ENCODE measurements at places on chromosomes 1 and 21.

- DNase-seq: no peak
These were observed 53.6 kb upstream of the SSX2IP start for GRCh38 chr1:84743896-84744295.

GRCh38 chr1:43021547-43022474 is 63.1 kb upstream of the SLC2A1 start:
- DNase-seq: no peak

DNA sequence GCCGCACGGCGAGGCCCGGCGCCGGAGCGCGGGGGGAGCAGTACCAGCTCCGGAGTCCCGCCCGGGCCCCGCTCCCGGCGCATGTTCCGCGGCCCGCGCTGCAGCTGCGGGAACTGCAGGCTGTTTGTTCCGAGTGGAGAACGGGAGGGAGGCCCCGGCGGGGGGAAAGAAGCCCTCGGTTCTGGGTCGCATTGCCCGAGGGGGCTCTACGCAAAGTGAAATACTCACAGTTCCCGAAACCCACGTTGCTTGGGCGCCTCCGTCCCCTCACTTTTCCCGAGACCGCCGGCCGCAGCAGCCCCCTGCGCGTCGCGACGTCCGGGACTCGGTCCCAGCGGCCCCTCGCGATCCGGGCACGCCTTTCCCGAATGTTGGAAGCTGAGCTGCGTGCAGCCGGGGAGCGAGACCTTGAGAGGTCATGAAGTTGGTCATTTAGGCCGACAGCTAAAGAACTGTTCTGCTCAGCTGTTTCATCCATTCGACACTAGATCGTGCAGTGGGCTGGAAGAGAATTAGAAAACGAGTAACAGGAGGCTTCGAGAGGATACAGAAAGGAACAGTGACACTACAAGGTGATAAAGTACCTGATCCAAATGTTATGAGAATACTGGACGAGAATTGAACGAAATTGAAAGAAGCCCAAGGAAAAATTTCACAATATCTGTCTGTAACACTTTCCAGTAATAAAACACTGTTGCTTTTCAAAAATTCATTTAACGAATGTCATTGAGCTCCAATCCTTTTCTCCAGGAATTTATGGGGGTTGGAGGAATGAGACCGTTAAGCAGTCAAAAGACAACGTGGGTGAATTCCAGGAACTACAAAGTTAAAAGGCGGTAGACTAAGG is 657 bp upstream of the LIN9 start:
- DNase-seq: no peak

GRCh38 chr1:231219422-231220401 is 21.3 kb upstream of the GNPAT start:
- no peak for DNase-seq

- DNase-seq: no peak
These were observed 37.8 kb upstream of the LPAR3 start for GRCh38 chr1:84930831-84931230.

- DNase-seq: no peak
These were observed 6.8 kb downstream of the PRXL2B start for GRCh38 chr1:2593251-2593878.

DNA sequence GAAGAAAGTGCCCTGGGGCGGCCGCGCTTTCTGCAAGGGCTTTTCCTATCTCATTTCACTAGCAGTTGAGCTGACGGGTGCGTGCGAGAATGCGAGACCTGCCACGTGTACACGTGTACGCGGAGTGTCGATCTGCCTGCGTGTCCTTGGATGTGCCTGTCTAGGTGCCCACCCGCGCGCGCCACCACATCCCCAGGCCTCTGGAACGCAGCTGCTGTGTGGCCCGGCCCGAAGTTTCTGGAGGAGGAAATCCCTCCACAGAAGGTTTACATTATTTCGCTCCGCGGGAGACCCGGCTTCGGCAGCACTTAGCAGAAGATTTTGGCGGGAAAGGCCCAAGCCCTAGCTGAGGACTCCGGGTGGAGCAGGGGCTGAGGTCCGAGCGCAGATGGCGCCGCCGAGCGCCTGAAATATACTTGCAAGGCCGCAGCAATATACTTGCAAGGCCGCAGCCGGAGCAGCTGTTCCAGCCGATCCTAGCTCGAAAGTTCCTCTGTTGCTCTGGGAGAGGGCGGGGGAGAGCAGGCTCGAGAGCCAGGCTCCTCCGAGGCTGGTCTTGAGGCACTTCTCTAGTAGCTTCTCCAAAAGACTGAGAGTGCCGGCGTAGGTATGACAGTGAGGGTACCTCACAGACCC is 3.9 kb downstream of the TBX15 start:
- no peak for DNase-seq

GRCh38 chr1:112516141-112516540 is 7.4 kb downstream of the WNT2B start:
- no peak for DNase-seq

- no peak for DNase-seq
These were observed 50.8 kb downstream of the PIK3R3 start for GRCh38 chr1:46081619-46082018.

- DNase-seq: no peak
These were observed 13.6 kb upstream of the LRRC3 start for GRCh38 chr21:44441581-44442265.

GRCh38 chr21:26948194-26948593 is 18.7 kb downstream of the ADAMTS5 start:
- no peak for DNase-seq

- DNase-seq: no peak
These were observed 20.1 kb downstream of the CBR1 start for GRCh38 chr21:36089946-36090345.

GRCh38 chr1:41345434-41346075 is 15.7 kb upstream of the FOXO6 start:
- DNase-seq: peak; percentile 21

- no peak for DNase-seq
These were observed 813.2 kb downstream of the PLA2G4A start for GRCh38 chr1:187641907-187642306.

DNA sequence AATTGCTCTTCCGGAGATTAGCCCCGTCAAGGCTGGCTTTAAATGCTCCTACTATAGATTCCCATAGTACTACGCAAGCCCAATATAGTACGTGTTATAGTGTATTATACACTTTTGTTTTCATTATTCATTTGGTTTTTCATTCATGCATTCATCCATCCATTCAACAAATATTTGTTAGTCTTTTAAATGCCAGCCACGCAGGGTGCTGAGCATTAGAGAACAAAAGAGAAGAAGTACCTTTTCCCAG is 513 bp upstream of the RAB3GAP2 start:
- DNase-seq: no peak

DNA sequence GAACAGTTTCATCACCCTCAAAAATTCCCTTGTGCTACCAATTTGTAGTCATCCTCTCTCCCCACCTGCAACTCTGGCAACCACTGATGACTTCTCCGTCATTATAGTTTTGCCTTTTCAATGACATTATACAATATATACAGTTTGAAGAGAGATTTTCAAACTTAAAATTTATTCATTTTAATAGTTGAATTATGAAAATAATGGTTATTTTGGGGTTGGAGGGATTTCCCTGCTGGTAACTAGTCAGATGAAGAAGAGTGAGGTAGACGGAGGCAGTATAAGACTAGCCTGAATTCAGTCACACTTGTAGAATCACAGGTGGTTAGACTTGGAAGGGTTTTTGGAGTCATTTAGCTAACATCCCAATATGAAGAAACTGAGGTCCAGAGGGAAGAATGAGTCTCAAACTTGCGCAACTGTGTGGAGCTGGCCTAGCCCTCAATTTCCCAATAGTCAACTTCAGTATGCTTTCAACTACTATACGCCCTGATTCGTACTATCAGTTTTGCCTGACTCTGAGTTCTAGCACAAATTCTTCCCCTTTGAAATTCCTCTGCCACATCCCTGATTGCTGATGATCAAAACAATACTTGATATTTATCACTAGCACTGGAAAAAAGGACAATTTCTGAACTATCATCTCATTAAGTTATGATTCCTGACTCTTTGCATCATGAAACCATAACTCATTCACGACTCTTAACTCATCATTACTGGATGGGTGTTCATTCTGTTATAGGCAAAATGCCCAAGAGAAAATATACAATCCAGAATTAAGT is 54.2 kb downstream of the VANGL2 start:
- DNase-seq: no peak

- DNase-seq: no peak
These were observed 17.2 kb downstream of the SPOCD1 start for GRCh38 chr1:31798433-31799195.

GRCh38 chr1:15258833-15259621 is 12.0 kb downstream of the FHAD1 start:
- peak; percentile 13 for DNase-seq

DNA sequence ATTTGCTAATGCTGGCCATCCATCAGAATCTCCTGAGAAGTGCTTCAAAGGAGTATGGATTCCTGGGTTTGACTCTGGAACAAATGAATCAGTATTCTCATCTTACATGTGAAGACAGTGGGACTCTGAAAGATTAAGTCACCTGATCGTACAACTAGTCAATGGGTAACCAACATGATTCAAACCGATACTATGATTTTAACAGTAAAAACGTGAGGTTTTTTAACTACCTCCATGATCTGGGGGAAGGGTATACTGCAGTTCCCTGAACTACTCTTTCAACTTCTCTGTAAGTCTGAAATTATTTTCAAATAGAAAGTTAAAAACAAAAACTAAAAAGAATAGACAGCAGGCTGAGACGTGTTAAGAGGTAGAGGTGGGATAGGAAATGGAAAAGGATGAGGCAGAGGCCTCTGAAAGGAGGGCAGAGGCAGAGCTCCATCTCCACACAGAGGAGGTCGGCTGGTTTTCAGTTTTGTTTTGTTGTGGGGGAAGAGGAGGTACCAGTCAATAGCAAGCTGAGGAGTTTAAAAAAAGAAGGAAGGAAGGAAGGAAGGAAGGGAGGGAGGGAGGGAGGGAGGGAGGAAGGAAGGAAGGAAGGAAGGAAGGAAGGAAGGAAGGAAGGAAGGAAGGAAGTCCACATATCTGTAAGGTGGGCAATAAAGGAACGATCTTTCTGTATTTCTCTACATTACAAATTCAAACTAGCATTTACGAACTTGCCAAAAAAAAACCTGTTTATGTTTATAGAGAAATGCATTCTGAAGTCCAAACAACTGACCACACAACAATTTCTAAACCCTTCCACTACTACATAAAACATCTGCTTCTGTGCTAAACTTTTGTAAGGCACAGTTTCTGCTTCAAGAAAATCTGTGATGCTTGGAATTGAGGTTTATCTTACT is 213.1 kb downstream of the RERE start:
- DNase-seq: no peak

GRCh38 chr21:39715804-39716397 is 29.1 kb upstream of the IGSF5 start:
- DNase-seq: peak; percentile 70

DNA sequence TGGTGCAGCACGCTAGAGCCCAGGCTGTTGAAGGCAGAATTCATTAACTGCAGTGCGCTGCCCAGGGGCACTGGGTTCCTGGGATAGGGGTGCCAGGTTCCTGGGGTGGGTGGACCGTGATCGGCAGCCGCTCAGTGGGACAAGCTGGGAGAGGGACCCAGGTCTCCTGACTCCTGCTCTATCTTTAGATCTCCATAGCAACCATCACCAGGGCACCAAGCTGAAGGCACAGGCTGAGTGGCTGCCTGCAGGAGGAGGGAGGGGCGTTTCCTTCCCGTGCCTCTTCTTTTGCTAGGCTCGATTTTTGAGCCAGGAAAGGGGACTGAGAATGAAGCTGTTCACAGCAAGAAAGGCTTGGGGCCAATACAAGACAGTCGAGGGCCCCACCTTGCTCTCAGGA is 20.9 kb upstream of the CDCP2 start:
- no peak for DNase-seq

DNA sequence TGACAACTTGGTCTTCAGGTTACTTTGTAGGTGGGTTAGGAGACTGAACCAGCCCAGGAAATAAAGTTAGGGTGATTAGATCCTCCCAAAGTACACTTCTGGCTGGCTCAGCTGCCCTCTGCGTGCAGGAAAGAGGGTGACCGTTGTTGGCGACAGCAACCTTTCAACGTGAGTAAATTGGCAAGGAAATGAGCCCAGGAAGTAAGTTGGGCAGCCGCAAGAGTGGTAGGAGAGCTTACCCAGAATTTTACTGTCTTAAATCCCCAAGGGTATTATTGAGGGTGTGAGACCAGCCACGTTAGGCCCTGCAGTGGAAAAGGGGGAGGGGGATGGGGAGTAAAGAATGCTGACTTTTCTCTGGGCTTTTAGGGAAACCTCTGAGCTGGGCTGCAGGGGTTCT is 1.6 kb downstream of the TENT5C start:
- DNase-seq: peak; percentile 69

GRCh38 chr1:228838717-228839500 is 103.6 kb downstream of the RHOU start:
- DNase-seq: peak; percentile 19

GRCh38 chr1:220013497-220013896 is 32.8 kb downstream of the EPRS1 start:
- DNase-seq: no peak

GRCh38 chr1:15322648-15323350 is 75.8 kb downstream of the FHAD1 start:
- DNase-seq: no peak

- DNase-seq: no peak
These were observed 81.4 kb upstream of the ETV3 start for GRCh38 chr1:157219600-157219999.

DNA sequence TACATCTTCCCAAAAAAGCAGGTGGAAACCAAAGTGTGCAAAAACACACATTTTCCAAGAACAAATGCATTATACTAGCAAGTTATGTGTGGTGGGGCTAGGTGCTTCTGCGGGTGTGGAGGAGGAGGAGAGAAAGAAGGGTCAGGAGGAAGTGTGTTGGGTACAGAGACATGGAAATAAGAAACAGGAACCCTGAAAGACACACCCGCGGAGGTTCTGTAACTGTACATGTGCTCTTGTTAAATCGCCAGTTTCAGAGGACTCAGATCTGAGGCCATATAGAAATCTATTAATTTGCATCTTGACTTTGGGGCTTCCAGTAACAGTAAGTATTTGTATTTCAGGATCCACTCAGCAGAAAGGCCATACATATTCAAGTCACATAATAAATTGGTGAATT is 30.9 kb downstream of the ERG start:
- DNase-seq: no peak

GRCh38 chr1:245800901-245801605 is 646.3 kb downstream of the KIF26B start:
- no peak for DNase-seq

DNA sequence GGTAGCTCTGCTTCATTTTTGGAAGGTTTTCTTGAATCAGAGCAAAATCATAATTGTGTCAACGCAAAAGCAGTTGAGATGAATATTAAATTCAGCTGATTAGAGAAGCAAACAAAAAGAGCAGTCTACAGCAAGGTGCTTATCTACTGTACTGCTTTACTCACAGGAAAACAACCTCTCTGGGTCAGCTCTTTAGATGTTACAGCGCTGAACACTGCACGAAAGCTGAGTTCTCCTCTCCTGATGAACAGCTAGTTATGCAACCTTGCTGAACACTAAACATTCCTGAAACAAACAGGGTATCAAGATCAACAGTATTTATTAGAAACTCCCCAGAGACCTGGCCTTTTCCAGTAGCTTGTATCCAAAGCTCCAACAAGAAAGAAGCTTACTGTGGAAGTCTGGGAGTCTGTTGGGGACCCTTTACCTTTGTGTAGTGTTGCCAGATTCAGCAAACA is 41.3 kb downstream of the TBCE start:
- no peak for DNase-seq

- DNase-seq: no peak
These were observed 8.0 kb downstream of the S100A9 start for GRCh38 chr1:153365696-153366095.

GRCh38 chr1:222582099-222582774 is 7.5 kb downstream of the TAF1A start:
- no peak for DNase-seq

Data from activated CD8-positive, alpha-beta memory T cell treated with anti-CD3 and anti-CD28 coated beads for 24 hours (primary cell).